ENCODE measurements at places on chromosomes 1 and 21.

- no peak for DNase-seq
Measured at GRCh38 chr1:244599937-244600350, 53.0 kb upstream of the DESI2 start.

- no peak for DNase-seq
Measured at GRCh38 chr1:85278853-85279314, 2.5 kb upstream of the BCL10 start.

DNA sequence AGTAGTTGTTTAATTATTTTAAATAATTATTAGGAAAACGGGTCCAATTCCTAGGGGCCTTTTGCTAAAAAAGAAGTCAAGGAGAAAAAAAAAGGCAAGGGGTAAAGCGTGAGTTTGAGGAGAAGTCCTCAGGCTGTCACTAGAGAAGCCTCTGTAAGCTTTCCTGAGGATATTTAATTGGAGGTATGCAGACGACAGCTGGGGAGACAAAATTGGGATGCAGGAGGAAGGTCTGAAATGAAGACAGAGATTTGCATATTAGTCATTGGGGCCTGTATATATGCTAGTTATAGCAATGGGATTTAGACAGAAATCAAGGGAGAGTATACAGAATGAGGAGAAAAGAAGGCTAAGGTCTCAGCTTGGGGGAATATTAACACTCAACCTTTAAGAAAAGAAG lies 8.6 kb downstream of the ATP6V1G3 start:
- DNase-seq, result no peak

- DNase-seq, result no peak
Measured at GRCh38 chr1:92442351-92442750, 44.4 kb downstream of the GFI1 start.

DNA sequence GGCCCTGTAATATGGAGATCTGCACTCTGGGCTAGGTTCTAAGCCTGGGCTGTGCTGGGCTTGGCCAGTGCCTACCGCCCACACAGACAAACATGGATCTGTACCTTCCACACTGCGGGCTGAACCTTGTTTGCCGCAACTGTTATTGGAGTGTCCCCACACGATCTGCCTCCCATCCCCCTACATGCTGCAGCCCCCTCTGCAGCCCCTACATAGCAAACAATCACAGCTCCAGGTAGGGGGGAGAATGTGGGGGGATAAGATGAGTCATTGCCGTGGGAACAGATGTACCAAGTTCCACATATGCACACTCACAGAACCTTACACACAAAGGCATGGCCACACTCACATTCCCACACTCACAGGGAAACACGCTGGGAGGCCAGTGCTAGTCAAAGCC lies 2.1 kb upstream of the HCRTR1 start:
- no peak for DNase-seq

- no peak for DNase-seq
Measured at GRCh38 chr1:208031316-208031931, 120.5 kb upstream of the CD34 start.

DNA sequence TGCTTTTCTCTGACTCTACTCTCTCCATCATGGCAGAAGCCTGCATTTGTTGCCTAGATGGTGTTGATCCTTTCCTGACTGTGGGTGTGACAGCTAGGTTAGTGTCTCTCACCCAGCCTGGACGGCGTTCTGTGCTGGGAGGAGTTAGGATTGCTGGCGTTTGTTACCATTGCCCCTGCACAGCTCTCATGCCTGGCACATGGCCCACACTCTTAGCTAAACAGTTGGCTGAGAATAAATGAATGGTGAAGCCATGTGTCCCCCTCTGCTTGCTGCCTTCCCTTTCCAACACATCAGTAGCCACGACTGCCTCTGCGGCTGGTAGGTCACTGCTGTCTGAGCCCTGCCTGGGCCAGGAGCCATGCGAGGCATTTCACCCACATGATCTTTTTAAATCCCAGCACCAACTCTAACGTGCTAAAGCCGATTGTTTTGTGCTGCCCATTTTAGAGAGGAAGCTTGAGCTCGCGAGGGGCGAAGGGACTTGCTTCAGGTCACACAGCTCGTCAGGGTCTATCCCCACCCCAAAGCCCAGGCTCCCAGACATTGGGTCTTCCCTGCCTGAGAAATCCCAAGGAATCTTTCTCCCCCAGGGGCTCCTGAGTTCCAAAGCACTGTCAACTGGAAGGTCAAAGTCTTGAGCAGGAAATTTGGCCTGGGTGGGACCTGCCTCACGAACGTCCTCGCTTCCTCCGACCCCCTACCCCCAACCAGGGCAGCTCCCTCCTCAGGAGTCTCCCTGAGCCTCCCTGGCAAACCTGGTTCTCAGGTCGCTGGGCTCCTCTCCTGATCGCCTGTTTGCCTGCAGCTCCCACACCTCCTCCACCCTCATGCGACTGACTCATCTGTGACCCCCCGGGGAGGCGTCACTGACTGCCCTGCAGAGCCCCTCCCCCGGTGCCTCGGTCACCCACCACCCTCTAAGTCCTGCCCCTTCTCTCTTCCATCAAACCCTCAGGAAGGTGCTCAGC lies 271.7 kb upstream of the C1orf174 start:
- DNase-seq, result no peak
